ENCODE measurements at places on chromosomes 11 and 22.
A peak's percentile ranks its signal among the peaks of the same experiment; 100 is the strongest.

DNA sequence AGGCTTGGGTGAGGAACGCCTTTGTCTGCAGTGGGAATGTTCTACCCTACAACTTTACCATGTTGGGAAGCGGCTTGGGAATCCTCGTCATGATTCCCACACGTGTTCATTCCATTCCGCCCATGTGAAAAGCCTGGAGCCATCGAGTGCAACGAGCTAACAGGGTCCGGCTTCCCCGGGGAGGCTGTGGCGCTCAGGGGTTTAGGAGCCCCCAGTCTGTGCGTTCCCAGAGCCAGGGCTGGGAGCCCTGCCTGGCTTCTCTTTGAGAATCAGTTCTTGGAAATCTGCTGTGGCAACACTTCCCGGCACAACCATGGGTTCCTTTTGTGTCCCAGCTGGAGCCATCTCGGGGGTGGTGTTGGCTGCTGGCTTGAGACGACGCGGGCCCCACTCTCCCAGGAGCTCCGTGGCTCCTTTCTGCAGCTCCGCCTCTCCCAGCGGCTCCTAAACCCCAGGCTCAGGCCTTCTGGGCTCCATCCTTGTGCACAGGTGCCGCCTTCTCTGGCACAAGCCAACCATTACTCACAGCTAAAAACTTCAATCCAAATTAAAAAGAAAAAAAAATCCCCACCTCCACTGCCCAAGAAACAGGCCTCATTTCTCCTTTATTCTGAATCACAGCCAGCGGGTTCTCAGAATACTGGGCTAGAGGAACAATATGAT lies 18.7 kb upstream of the PPFIA1 start:
- no peak for DNase-seq

- DNase-seq, result peak; percentile 22
Measured at GRCh38 chr22:48222742-48223487, 1460.5 kb downstream of the TBC1D22A start.

DNA sequence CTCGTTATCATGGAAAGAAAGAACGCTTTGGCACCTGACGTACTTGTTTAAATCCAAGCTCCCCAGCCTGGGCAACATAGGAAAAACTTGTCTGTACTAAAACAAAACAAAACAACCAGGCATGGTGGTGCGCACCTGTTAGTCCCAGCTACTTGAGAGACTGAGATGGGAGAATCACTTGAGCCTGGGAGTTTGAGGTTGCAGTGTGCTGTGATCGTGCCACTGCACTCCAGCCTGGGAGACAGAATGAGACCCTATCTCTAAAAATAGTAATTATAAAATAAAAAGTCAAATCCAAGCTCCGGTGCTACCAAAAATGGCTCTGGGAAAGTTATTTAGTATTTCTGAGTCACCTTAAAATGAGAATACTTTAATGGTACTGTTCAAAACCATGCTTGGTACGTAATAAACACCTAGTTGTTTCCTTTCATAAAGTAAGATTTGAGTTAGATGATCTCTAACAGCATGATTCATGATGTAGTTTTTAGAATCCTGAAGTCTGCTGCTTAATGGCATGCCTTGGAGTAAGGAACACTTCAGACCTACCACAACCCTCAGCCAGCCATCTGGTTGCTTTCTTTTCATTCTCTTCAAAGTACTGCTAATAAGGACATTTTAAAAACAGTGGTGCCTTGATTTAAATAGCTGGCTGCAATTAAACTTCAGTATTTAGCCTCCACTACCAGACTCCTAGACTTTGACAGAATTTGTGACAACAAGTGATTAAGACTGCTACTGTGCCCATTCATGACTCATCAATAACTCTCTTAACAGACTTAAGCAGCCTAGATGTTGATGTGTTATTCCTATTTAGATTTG lies 8.4 kb downstream of the PPME1 start:
- DNase-seq, result no peak

- peak; percentile 62 for DNase-seq
Measured at GRCh38 chr22:31621507-31622124, 40.4 kb downstream of the PISD start.

GRCh38 chr11:123838199-123838598 lies 32.0 kb upstream of the OR6M1 start:
- DNase-seq, result no peak

DNA sequence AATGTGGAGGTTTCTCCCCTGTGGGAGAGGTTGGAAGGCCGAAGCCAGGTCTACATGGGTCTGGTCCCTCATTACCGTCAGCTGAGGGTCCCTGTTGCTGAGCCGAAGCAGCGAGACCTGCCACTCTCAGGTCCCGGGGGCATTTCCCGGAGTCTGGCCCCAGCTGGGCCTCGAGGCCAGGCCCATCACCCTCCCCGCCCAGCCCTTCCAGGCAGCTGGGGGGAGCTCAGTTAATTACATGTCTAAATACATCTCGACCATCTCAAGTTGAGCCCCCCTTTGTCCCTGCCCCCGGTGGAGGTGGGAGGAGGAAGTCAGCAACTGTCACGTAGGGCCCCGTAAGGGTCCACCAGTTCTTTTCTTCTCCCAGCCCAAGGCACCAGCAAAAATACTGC lies 3.6 kb downstream of the CDKN1C start:
- DNase-seq, result no peak

DNA sequence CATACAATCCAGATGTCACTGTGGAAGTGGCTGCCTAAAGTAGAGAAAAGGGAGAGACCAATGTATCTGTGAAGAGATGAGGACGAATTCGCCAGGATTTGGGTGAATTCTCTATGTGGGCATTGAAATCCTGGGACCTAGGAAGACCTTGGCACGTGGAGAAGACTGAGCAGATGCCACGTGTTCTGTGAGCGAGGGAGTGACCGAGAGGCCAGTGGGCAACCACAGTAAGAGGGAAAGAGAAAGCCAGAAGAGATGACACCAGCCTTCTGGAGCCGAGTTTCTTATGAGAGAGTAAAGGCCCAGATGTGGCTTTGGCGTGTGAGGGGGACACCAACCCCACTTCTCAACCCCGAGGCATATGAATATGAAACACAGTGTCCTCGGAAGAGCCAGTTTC lies 228.1 kb downstream of the BUD13 start:
- no peak for DNase-seq

DNA sequence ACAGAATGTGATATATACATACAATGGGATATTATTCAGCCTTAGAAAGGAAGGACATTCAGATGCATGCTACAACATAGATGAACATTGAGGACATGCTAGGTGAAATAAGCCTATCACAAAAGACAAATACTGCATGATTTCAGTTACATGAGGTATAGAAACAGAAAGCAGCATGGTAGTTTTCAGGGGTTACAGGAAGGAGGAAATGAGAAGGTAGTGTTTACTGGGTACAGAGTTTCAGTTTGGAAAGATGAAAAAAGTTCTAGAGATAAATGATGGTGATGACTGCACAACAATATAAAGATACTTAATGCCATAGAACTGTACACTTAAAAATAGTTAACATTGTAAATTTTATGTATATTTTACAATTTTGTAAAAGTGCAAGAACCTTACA lies 266.7 kb upstream of the C11orf87 start:
- DNase-seq, result no peak

DNA sequence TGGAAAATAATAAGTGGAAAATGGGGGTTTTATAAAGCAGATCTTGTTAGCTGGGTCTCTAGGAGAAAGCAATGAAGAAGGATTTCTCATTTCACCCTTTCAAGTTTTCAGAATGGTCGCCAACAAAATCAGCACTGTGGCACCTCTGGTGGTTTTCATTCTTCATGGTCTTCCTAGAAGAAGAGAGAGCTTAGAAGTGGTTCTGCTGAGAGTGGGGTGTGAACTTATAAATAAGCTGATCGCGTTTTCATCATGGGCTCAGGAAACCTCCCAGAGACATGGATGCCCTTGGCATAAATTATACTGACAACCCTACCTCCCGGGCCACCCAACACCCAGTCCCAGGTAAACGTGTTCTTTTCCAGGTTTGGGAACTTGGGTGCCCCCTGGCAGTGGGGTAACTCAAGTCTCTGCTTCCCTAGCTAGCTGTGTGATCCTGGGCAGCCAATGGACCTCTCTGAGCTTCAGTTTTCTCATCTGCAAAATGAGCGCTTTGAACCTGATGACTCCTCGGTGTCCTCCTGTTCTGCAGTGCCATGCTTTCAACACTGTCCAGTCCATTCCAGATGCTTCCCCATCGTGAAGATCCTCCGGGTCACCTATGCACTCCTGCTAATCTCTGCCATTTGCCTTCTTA lies 72.6 kb upstream of the GRAMD1B start:
- no peak for DNase-seq

GRCh38 chr11:87359401-87359800 lies 321.7 kb downstream of the TMEM135 start:
- no peak for DNase-seq

GRCh38 chr11:22742157-22742613 lies 75.8 kb downstream of the GAS2 start:
- DNase-seq, result no peak

DNA sequence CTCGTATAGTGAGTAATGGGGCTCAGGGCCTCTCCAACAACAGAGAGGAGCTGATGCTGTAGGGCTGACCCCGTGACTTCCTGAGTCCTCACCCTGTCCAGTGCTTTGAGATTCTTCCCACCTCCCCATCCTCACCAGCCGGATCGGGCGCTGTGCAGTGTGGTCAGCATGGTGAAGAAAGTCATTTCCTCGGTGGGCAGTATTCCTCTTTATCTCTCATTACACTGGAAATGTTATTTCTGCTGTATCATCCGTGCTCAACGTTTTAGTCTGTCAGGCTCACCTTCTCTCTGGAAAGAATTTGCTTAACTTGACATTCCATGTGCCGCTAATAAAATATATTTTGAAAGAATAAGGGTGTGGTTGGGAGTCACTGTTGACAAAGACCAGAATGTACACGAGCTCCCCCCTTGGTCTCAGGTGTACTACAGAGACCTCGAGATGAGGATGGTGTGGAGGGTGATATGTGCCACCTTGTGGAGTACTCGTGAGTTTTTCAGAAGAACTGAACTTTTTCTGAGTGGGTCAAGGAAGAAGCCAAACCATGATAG lies 25.7 kb upstream of the SCGB1A1 start:
- no peak for DNase-seq

DNA sequence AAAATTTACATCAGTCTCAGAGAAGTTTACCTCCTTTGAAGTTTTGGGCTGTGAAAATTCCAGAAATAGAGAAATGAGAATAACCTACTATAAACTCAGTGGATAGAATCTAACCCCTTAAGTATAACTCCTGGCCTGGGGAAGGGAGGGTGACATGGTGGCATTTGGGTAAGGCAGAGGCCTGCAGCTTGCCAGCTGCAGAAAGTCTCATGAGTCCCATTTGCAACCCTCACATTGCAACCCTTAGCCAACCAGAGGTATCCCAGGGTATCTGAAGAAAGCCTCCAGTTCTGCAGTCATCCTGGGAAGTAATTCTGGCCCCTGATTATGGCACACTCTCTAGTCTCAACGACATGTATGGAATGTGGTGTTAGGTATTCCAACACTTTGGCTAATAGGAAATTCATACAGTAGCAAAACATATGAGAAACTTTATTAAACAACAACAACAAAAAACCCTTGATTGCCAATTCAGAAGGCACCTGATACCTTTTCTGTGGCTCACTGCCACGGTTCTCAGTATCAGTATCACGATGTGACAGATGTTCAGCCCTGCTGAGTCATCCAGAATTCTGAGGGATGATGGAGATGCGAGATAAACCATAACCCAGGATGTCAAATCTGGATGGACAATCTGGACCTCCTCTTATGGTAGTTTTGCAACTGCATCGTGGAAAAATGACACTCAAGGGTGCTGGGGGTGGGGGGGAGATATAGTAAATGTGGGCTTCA lies 743.4 kb downstream of the NELL1 start:
- no peak for DNase-seq

DNA sequence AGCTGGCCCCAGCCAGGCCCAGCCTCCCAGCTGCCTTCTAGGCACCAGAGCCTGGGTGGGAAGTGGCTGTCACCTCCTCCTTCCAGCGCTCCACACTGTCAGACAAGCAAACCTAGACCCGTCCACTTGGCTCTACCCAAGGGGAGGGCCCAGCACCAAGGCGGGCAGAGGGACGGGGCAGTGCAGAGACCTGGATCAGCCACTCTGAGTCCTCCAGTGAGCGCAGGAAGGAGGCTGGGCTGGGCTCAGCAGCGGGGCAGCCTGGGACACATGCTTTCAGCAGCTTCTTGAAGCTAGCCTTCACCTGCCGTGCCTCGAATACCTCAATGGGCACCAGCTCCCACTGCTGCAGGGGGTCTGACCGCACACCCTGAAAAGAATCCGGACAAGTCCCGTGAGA lies 18.8 kb downstream of the SBF1 start:
- DNase-seq, result no peak

DNA sequence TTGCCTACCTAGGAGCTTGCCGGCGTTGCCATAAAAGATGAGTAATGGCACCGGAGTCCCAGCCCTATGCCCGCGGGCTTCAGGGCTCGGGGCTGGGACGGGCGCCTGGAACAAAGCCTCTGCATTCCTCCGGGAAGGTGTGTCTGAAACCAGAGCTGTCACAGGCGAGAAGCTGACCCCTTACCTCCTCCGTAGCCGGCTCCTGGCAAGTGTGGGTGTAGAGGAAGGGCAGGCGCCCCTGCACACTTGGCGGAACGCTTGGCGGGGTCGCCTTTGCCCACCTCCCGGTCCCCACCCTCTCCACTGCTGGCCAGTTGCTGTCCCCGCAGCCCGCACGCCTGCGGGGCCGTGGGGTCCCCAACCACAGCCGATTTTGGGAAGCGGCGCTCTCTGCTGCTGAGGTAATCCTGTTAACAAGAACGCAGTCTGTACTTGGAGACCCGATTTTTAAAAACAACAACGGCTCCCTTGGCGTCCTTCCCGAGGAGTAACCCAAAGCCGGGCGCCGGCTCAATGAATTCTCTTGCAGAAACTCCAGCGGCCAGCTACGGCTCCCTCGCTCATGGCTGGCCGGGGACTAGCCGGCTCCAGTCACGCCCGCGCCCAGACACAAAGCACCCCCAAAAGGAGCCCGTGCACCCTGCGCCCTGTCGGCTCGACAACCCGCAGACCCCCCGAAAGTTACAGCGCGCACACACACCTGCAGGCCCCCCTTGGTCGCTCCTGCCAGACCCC lies 89.2 kb downstream of the PLEKHA7 start:
- peak; percentile 76 for DNase-seq

DNA sequence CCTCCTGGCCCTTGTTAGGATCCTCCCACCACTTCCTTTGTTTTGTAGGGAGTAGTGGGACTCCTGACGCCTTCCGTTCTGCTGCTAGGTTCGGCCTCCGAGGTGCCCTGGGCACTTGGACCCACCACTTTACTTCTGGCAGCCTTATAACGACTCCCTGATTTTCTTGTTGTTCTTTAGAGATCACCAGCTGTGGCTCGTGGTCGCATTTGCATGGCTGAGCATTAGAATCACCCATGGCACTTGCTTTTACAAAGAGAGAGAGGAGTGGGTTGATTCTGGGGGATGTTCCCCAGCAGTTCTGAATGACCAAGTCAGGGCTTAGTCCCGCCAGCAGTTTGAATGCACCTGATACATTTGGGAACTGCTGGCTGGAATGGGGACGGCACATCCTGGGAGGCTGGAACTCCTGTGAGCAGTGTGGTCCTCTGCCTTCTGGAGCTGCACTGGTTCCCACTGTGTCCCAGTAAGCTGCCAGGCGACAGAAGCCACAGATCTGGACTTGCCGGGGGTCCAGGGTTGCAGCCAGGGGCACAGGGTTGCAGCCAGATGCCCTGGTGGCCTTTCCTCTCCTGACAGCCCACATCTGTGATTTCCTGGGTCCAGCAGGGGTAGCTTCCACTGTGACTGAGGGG lies 4.1 kb downstream of the TUB start:
- no peak for DNase-seq

GRCh38 chr22:31569126-31569525 lies 72.8 kb downstream of the SFI1 start:
- DNase-seq, result no peak

GRCh38 chr11:26743622-26744021 lies 21.8 kb upstream of the SLC5A12 start:
- DNase-seq, result no peak

- DNase-seq, result no peak
Measured at GRCh38 chr11:103929170-103929903, 107.1 kb upstream of the DDI1 start.
